Foreskin fibroblast (primary cell): ENCODE measurements at places on chromosomes 3 and 15.

GRCh38 chr15:80609091-80609490 is 86.0 kb upstream of the ABHD17C start:
- DNase-seq, result no peak

- DNase-seq, result no peak
Observed at GRCh38 chr15:41970456-41970855, 1.9 kb downstream of the EHD4 start.

GRCh38 chr3:173933113-173933512 is 535.6 kb downstream of the NLGN1 start:
- DNase-seq, result no peak

GRCh38 chr3:165185707-165186327 is 10.4 kb downstream of the SLITRK3 start:
- peak; percentile 11 for DNase-seq

- no peak for DNase-seq
Observed at GRCh38 chr3:105499961-105500360, 133.3 kb downstream of the ALCAM start.

GRCh38 chr3:21120826-21121225 is 630.2 kb downstream of the ZNF385D start:
- DNase-seq, result no peak

- no peak for DNase-seq
Observed at GRCh38 chr3:160217675-160218074, 7.5 kb upstream of the C3orf80 start.

DNA sequence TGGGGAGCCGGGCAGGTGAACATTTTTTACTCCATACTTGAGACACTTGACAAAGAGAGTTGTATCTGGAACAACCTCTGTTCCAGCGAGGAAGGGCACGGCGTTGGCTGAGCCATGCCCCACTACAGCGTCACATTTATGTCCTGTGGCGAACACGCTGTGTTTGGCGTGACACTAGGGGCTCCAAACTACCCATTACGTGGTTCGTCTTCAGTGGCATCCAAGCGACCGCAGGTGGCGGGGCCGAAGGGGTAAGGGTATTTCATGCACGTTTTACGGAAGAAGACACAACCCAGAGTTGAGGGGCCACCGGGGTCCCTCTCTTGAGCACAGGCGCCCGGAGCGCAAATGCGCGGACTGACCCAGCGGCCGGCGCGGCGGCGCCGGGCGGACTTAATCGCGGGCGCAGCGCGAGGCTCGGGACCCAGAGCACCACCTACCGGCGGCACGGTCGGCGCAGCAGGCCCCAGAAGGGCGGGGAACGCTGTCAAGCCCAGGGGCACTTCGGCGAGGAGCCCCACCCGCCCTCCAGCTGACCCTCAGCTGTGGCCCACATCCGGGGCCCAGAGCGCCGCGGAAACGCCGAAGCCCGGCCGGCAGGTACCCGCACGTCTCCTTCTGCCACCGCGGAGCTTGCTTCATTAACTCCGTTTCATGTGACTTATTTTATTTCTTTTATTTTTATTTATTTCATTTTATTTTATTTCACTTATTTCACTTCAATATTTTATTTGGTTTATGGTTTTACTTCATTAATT is 36.4 kb upstream of the TRIM71 start:
- peak; percentile 92 for DNase-seq

GRCh38 chr3:73685061-73685460 is 60.3 kb upstream of the PDZRN3 start:
- DNase-seq, result no peak

DNA sequence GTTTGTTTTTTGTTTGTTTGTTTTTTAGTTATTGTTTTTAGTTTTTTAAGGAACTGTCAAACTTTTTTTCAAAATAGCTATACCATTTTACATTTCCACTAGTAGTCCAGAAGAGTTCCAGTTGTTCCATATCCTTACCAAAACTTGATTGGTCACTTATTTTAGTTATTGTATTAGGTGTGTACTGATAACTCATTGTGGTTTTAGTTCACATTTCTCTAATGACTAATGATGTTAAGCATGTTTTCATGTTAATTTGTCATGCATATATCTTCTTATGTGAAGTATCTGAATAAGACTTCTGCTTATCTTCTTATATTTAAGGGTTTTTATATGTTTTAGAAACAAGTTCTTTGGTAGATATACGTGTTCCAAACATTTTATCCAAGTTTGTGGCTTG is 89.5 kb downstream of the CD200R1L start:
- DNase-seq, result no peak

DNA sequence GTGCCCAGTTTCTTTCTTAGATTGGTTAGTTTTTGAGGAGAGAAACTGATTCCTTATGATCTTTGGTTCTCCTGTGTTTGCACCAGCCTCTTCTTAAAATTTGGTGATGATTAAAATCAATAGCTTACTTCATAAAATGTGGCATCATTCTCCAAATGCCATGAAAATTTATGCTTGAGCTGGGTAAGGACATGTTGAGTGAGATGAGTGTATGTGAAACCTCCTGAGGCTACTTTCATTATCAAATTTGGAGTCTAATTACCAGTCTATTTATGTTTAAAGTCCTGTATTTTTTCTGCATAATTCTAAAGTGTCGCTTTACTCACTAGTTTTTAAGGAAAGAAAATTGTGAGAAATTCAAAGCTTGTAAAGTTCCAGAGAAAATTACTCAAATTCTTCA is 102.1 kb downstream of the DIPK2A start:
- no peak for DNase-seq

- DNase-seq, result peak; percentile 22
Observed at GRCh38 chr15:85094685-85095084, 113.0 kb downstream of the PDE8A start.

GRCh38 chr15:99149366-99149765 is 44.5 kb downstream of the SYNM start:
- no peak for DNase-seq

DNA sequence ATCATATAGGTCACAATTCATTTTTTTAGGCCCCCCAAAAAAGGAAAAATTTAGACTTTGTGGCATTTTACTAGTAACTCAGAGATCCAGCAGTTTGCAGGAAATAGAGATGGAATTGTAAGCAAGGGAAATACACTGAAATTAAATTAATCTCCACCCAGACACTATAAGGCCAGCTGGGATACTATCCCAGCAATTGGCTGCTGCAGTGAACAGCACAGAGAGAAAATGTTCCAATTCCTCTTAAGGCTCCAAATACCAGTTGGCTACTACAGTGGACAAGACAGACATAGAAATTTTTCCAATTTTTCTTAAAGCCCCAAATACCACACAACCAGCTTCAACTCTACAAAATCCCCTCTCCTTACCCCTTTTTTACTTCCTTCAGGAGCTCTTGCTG is 78.9 kb downstream of the ULK4 start:
- DNase-seq, result no peak

GRCh38 chr3:33277193-33277882 is at the start of gene FBXL2:
Gene FBXL2 (plus strand): TSS chr3:33277442. CDS start chr3:33277513, 71 bp downstream.
- DNase-seq, result peak; percentile 56

DNA sequence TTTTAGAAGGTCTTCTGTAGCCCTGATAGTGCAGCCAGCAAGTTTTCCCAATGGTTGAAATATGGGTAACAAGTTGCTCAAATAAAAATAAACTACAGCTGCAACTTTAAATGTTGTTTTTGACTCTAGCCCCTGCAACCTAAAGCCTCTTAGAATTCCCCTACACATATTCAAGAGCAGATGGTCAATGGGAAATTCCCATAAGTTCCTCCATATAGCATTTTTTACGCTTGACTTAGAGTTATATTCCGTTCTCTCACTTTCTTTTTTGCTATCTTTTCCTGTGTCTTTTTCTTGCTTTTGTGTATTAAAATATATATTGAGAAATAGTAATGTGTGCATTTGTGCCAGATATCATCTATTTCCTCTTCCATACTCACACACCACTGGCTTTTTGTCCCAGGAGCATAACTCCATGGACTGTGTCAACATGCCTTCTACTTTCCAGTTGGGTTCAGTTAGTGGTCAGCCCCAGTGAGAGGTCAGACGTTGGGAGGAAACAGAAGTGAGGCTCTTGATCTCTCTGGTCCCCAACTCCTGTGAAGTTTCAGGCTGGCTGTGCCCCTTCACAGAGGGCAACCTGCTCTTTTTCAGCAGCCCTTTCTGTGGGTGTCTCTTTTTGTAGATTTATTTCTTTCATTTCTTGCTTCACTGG is 63.3 kb upstream of the TP63 start:
- DNase-seq, result no peak

DNA sequence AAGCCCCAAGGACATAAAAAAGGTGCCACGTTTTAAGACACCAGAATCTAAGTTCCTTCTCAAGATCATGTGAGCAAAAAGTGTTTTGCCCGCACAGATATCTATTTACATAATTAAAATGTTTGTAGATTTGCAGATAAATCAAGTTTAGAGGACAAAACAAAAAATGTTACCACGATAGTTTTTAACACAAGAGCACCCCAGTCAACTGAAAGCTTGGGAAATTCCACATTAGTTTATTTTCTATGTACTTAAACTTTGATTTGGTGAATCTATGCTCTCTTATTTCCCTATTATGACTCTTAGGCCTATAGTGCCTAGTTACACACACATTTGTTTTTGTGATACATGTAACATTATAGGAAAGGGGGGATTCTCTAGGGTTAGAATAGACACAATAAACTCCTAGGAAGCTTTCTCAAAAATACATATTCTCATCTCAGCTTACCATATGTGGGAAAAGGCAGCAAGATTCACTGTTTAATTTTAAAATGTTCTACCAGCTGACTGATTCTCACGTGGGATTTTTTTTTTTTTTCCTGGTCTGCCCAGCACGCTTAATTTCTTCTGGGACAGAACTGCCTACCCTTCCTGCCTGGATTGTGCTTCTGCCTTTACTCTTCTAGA is 8.4 kb upstream of the LEKR1 start:
- DNase-seq, result no peak

- DNase-seq, result peak; percentile 0
Observed at GRCh38 chr3:173502983-173503568, 105.5 kb downstream of the NLGN1 start.

DNA sequence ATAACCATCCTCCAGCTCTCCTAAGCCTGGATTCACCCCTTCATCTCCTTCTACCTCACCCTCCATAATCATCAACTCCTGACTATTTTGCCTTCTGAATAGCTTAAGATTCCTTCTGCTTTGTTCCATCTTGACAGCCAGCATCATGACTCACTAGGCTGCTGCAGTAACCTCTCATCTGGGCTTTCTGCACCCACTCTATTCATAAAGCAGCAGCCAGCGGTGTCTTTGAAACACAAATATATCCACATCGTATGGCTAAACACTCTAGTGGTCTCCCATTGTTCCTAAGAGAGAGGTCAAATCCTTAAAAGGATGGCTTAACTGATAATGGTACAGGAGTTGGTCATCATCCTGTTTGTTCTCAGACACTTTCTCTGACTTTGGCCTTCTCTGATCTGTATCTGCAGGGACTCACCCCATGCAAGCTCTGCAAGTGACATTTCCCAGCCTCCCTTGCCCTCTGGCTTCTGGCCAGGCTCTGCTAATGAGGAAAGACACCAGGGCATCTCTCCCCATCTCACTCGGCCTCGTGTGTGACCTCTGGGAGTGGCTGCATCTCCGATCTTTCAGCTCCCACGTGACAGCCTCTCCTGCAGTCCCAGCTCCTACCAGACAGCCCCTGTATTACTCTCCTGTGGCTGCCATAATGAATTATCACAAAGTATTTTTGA is 6.2 kb downstream of the GRK7 start:
- DNase-seq, result peak; percentile 44

- peak; percentile 21 for DNase-seq
Observed at GRCh38 chr3:13012221-13012691, 61.0 kb downstream of the IQSEC1 start.

DNA sequence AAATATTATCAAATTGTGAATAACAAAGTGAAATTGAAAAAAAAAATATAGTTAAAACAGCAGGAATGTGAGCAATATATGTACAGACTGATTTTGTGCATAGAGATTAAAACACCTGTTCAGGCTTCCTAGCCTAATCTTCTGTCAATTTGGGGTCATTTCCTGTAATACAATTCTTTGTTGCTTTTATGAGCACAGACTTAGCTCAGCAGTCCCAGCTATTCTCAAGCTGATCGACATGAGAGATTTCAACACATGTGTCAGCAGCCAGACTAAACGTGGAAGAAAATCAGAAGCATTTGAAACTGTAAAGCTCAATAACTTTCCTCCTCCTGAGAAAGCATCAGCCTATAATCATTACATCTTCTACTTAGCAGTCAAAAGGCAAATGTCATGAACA is 1.6 kb upstream of the FHIT start:
- DNase-seq, result no peak

DNA sequence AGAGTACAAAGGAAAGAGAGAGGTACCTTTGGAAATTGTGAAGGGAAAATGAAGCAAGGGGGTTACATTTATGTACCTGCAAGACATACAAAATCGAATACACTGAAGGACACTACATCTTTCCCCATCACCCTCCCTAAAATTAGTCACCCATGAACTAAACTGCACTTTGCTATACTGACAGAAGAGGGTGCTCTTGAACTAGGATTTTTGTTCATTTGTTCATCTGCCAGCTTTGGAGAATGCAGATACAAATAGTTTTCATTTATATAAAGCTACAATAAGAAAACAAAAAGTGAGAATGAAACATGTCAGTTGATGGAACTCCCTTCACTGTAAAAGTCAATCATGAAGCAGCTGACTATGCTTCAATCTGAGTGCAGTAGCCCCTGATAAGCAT is 55.7 kb downstream of the PCCB start:
- DNase-seq, result no peak

GRCh38 chr3:167743799-167744198 is 8.3 kb downstream of the SERPINI1 start:
- DNase-seq, result no peak

DNA sequence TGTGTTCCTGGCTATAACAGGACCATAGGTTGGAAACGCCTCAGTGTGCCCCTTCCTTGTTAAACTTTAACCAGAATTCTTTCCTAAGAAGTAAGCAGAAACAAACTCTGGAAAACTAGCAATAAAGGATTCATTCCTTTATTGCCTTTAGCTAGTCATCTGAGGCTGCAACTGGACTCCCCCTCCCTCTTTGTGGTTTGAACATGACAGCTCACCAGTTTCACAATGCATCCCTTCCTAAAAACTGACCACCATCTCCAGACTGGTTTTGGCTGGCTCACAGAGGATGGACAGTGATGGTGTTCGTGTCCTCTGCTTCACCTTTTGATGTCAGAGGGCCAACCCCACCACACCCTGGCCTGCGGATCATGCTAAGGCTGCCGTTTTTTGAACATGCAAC is 27.9 kb upstream of the TGFBR2 start:
- peak; percentile 93 for DNase-seq

GRCh38 chr3:133588035-133588434 is 14.5 kb downstream of the CDV3 start:
- DNase-seq, result no peak

DNA sequence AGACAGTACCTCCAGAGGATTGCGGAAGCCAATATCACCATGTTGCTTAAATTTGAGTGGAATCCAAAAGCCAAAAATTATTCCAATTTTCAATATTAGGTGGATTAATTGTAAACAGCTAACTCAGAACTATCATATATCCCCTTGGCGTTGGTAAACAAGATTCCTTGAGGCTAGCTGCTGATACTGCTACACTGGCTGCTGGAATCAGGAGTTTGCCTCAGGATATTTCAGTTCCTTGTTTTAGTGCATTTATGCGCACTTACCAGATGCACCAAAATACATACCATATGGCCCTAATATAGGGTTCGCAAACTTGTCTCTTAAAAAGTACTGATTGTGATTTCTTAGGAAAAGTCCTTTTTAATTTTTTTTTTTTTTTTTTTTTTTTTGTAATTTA is 605.2 kb upstream of the NAALADL2 start:
- no peak for DNase-seq

GRCh38 chr15:45147606-45148005 is 17.8 kb downstream of the DUOX1 start:
- DNase-seq, result no peak

GRCh38 chr3:188220097-188220788 is 66.3 kb downstream of the LPP start:
- DNase-seq, result peak; percentile 62

- DNase-seq, result peak; percentile 25
Observed at GRCh38 chr3:157767607-157768006, 264.4 kb upstream of the VEPH1 start.
